HEK293T (cell line): ENCODE measurements at places on chromosomes 12 and 14.
A peak's percentile ranks its signal among the peaks of the same experiment; 100 is the strongest.

DNA sequence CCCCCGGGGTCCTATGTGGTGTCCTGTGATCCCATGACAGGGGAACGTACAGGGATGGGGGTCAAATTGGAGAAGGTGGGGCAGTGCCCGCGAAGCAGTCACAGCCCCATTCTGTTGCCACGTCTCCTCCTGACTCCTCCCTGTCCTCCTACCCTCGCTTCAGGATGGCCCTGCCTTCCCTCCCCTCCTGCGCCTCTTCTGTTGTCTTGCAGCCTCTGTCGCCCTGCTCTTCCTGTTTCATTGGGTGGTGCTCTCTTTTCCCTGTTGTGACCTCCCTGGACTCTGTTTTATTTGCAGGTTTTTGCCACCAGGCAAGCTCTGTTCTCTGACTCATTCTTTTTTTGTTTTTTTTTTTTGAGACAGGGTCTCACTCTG is 18.7 kb downstream of the CABP1 start:
- DNase-seq, result no peak

DNA sequence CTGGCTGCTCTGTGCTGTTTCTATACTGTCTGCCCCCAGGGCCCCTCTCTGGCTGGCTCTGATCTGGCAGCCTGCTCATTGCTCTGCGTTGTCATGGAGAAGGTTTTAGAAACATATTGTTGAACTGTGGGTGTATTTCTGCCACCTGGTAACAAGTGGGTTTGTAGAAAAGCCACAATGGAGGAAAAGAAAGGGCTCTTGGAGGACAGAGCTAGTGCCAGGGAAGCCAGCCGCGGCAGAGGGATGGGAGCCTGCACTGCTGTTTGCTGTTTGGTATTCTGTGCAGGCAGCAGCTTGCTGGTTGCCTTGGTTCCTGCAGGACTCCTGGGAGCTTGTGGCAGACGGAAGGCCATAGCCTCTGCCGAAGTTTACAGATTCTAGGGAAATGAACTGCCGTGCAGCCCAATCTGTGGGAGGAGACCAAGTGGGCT is 15.1 kb downstream of the CCDC177 start:
- DNase-seq, result no peak

GRCh38 chr14:102218688-102219087 is 79.0 kb downstream of the WDR20 start:
- DNase-seq, result no peak

- DNase-seq, result no peak
Observed at GRCh38 chr12:66196806-66197205, 7.8 kb downstream of the IRAK3 start.

- no peak for DNase-seq
Observed at GRCh38 chr14:99581938-99582337, 22.1 kb downstream of the CCDC85C start.

- no peak for DNase-seq
Observed at GRCh38 chr12:92696216-92696615, 6.6 kb upstream of the PLEKHG7 start.

DNA sequence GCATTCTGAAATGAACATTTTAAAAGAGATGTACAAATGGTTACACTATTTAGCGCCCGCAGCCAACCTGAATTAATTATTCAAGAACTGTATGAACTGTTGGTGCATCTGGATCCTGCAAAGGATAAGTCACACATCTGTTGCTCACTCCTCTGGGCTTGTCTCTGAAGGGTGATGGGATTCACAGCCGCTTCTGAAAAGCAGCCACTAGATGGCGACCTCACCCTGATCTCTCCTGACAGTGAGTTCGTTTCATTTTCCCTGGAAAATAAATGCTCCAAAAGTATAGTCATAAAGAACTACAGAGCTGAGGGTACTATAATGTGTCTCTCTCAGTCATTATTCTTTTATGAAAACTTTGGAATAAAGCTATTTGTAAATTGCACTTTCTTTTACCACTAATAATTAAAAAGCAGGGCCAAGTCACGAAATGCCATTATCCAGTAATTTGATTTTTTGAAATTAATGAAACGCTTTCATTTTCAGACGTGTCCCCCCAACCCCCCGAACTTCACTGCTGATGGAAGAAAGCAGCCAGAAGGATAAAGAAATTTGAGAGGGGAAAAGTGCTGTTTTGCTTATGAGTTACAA is 789.6 kb downstream of the NRXN3 start:
- DNase-seq, result peak; percentile 63

- DNase-seq, result no peak
Observed at GRCh38 chr12:5022025-5022424, 21.7 kb upstream of the KCNA5 start.

- DNase-seq, result peak; percentile 89
Observed at GRCh38 chr14:100317912-100318808, 5.0 kb upstream of the SLC25A47 start.

DNA sequence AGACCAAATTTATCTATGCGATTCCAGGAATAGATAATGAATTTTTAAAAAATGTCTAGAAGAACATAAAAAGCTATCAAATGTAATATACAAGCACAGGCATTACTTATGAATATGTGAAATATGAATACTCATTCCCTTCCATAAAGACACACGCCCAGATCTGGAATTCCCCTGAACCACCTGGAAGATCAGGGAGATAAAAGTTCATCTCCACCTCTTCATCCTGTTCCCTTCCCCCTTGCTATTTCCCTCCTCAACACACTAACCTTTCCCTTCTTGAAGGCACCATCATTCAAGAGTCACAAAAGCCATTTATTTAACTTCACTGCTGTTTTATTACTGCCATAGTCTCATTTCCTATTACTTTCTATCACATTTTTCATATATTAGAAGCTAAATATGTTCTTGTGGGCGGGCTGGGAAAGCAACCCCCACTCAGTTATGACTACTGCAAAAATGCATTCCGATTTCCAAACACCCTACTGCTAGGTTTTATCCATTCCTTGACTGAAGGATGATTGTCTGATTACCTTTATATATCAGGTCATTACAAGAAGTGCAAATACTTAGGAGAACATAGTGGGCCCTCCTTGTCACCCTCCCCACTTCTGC is 16.1 kb downstream of the FGD6 start:
- DNase-seq, result no peak

DNA sequence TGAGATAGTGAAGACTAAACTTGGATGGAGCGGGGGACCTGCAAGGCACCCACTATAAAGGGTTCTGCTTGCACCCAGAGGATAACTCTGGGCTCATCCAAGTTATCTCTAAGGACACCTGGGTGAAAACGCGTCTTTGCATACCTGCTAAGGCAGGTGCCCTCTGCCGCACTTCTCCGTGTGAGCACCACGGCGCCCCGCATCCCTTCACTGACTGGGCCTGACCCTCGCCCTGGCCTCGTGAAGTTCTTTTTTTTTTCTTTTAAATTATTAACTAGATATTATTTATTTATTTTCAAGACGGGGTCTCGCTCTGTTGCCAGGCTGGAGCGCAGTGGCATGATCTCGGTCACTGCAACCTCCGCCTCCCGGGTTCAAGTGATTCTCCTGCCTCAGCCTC is 20.0 kb upstream of the APOF start:
- DNase-seq, result no peak

GRCh38 chr12:126219654-126220279 is 1154.5 kb downstream of the AACS start:
- no peak for DNase-seq

GRCh38 chr12:43237238-43237879 is 314.6 kb downstream of the ADAMTS20 start:
- DNase-seq, result no peak

- DNase-seq, result no peak
Observed at GRCh38 chr14:26887847-26888246, 290.0 kb upstream of the NOVA1 start.

GRCh38 chr14:70942342-70942706 is 35.1 kb downstream of the PCNX1 start:
- no peak for DNase-seq

DNA sequence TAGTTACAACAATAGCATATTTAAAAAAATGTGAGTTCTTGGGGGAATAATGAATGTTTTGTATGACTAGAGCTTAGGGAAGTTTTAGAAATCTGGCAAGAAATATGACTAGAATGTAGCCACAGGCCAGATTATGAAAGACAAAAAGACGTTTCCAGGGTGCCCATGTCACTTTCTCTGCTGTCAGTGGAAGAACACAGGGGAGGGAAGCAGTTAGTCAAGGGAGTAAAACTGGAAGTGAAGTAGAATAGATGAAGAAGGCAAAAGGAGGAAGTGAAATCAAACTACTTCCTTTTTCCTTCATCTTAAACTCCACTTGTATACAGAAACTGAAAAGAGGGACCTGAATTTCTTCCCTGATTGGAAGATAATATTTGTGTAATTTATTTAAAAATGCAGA is 81.2 kb upstream of the ATP2B1 start:
- no peak for DNase-seq

- no peak for DNase-seq
Observed at GRCh38 chr12:6644903-6645302, 2.3 kb downstream of the ACRBP start.

- no peak for DNase-seq
Observed at GRCh38 chr12:99146730-99147129, 500.8 kb upstream of the GARIN6 start.

GRCh38 chr12:1591034-1591433 is 3.3 kb downstream of the FBXL14 start:
- peak; percentile 23 for DNase-seq

GRCh38 chr12:100345020-100345767 is 11.7 kb upstream of the SLC17A8 start:
- DNase-seq, result no peak

DNA sequence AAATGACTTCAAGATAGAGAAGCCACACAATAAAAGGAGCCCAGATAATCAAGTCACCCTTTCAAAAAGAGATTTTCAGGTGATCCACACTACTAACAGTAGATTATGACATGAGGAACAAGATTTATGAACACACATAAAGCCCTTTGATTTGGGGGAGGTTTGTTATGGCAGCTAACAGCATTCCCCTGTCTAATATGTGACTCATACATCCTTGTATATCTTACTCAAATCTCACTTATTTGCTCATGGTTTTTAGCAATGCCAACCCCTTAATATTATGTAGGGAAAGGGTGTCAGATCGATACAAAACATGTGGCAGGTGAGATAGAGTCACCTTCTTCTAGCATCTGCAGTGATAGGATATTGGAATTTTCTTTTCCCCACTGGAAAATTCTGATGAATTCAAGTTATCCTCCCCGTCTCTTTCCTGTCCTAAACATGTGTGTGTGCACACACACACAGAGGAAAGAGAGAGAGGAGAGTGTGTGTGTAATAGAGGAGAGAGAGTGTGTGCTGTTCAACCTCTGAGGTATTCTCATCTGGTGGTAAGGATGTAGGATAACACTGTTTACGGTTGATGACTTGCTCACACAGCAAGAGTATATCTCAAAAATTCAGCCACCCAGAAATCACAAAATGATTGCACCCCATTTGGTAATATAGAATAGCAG is 319.9 kb downstream of the KCNC2 start:
- DNase-seq, result no peak

DNA sequence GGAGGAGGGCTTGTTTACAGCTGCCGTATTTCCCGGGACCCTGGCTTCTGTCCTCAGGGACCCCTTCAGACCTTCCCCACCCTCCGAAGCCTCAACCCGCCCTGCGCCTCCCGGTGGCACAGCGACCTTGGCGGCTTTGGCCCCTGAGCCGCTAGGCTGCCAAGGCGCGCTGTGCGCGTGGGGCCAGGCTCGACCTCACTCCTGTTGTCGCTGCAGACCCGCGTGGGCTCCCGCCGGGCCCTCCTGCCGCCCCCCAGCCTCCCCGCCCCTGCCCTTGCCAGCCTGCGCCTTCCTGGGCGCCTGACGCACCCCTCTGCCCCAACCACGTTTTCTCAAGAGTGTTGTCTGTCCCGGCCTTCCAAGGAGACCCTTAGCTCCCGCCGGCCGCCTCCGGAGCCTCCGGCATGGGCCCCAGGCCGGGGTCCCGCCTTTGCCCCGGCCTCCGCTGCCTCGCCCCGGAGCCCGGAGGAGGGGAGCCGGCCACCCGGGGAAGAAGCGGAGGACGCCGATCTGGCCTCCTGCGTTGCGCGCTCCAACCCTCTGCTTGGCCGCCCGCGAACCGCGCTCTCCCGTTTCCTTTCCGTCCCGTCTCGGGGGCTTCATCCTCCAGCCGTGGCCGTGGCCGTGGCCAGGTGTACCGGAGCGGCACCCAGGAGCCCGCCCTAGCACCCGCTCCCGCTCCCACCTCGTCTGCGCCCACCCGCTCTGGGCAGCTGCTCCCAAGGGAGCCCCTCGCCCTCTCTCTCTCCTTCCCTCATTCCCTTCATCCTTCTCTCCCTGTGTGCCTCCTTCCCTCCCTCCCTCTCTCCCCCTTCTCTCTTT is 19.9 kb downstream of the PPP2R5C start:
- no peak for DNase-seq

- no peak for DNase-seq
Observed at GRCh38 chr12:68673788-68674187, 13.0 kb upstream of the NUP107 start.

- DNase-seq, result no peak
Observed at GRCh38 chr12:10068644-10069043, 30.1 kb downstream of the CLEC1A start.
